ENCODE measurements at places on chromosomes 6 and 20. TPM values are rescaled to one million over a fixed set of nuclear protein-coding genes. Genes with fewer than 3 reads are reported as not detected.
A peak's percentile ranks its signal among the peaks of the same experiment; 100 is the strongest.

GRCh38 chr20:14142964-14143627 lies 147.8 kb downstream of the MACROD2 start:
- no peak for DNase-seq

DNA sequence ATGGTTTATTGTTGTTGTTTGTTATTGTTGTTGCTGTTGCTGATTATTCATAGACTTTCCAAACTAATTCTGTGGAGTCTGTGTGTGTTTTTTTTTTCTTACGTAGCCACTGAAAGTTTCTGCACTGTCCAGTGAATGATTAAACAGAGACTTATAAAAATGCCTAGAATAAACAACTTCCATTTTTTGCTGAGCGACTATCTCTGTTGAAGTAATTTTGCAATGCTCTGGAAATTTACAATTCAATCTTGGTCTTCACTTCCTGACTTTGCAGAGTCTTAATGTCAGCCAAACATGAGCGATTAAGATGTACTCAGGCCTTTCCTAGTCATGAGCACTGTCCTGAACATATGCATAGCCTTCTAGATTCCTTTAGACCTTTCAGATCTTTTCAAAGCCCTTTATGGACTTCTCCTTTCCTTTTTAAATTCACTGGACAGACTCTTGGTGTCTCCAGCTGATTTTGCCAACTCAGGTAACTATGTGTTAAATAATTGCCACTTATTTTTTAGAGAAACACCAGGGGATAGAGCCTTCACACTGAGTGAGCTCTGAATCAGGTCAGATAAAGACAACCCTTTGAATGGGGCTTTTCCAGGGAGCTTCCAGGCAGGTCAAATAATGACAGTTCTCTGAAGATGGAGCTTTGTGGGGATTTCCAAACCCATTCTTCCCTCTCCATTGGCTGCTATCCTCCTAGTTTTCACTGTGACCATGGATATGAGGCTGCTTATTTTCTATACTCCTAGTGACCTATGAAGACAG lies 622.8 kb upstream of the EPHA7 start:
- peak; percentile 5 for DNase-seq

Gene PNPLA1
- total RNA-seq, result not detected

GRCh38 chr6:12007887-12008286 lies 4.2 kb upstream of the HIVEP1 start:
- DNase-seq, result no peak

Gene PAK5
- 1.6 TPM for total RNA-seq

DNA sequence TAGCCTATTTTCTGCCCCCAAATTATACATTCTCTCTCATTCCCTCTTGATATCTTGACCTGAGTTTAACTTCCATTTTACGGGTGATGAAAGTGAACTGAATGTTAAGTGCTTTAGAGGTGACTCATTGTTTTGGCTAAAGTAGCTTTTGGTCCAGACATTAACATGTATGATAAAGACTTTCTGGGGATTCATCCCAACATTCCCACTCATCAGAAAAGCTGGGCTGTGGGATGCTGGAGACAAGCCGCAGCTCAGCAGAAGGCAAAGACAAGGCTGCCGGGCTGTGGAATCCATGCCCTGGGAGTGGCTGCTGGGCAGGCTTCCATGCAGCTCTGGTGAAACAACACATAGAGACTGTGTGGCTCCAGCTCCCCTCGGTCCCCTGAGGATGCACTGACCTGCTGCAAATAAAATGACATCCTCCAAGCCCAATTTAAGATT lies 89.9 kb upstream of the SYNDIG1 start:
- DNase-seq, result no peak

GRCh38 chr6:85385636-85386315 lies 64.1 kb upstream of the NT5E start:
- DNase-seq, result no peak

- no peak for DNase-seq
These were observed 123.6 kb downstream of the PTPRT start for GRCh38 chr20:43066125-43066524.

DNA sequence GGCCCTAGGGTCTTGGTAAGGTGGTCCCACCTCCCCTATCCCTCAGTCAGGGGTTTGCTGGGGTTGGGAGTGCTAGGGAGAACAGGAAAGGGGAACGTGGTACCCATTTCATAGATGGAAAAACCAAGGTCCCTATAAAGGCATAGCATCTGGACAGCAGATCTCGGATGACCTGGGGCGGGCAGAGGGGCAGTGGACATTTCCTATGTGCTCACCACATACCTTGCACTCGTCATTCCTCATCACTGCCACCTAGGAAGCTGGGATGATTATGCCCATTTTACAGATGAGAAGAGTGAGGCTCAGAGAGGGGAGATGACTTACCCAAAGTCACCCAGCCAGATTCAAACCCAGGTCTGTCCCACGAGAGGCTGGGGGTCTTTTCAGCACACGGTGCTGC lies 12.1 kb downstream of the MYLK2 start:
- DNase-seq, result no peak

Gene SEMG1
- total RNA-seq, result not detected

DNA sequence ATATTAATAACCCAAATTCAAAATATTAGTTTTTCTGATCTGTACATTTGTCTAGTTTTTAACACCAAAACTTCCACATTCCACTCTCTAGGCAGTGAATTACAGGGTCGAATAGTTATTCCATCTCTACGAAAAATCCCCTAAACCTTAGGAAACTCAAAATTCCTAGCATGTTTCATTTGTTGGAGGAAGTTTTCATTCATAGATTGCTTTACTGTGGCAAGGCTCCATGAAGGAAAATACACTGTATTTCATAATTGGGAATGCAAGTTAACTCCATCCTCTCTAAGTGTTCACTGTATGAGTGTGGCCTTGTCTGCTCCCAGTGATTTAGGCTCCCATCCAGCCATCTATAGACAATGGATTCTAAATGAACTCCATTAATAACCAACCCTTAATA lies 296.1 kb downstream of the TENT5A start:
- no peak for DNase-seq

DNA sequence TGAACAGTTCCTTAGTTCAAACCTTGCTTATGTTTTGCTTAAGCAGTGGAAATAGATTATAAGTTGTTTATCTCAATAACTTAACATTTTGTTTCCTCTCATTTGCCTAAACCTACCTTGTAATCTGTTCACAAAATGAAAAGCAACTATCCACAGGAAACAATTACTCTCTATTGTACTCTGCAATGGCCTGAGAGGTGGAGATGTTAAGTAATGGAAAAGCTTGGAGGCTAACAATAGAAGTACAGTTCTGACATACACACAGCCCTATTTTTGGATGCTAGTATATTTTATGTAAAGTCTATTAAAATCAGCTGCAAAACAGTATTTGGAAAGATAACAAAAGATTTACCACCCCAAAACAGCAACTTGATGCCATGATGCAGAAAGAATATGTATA lies 82.1 kb downstream of the TINAG start:
- DNase-seq, result no peak

GRCh38 chr6:156779206-156780094 lies 2.3 kb downstream of the ARID1B start:
- peak; percentile 57 for DNase-seq

GRCh38 chr6:83252719-83253118 lies 59.6 kb downstream of the RWDD2A start:
- DNase-seq, result no peak

DNA sequence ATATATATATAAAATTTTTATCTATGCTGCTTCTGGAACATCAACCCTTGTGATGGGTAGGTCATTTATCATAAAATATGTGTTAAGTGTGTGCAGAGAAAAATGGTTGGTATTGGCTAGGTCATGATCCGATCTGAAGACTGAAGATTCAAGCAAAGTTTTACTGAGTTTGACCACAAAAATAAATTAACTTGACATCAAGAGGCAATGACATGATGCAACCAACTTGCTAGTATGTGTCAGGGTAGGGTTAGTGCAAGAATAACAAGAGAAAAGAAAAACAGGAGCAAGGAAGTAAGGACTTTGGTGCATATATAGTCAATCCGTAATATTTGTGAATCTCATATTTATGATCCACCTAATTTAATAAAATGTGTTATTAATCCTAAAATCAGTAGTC lies 1202.0 kb upstream of the ADGRB3 start:
- DNase-seq, result no peak

Gene TP53INP2
- 1.1 TPM for total RNA-seq

- no peak for DNase-seq
These were observed 904.5 kb downstream of the C6orf118 start for GRCh38 chr6:164404812-164405488.

Gene C6orf141
- 97.2 TPM for total RNA-seq

GRCh38 chr6:53322188-53323029 lies 26.3 kb downstream of the ELOVL5 start:
- DNase-seq, result no peak

DNA sequence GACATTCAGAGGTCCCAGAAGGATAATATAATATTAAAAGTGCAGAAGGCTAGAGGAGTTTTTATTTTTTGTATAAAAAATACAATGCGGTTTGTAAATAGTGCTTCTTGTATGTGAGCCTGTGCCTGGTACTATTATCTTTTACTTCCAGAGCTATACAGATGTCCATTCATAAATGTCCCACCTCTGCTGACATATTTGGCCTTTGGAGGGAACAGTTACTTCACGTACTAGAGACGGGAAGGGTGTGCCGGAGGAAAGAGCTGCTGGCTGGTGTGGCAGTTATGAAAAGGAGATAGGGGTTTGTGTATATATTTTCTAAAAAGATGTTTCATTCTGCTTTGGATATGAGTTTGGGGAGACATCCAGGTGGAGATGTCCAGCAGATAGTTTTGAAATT lies 8.8 kb downstream of the CD109 start:
- no peak for DNase-seq

Gene DPPA5
- not detected for total RNA-seq

Gene SLC13A3
- 4.5 TPM for total RNA-seq

DNA sequence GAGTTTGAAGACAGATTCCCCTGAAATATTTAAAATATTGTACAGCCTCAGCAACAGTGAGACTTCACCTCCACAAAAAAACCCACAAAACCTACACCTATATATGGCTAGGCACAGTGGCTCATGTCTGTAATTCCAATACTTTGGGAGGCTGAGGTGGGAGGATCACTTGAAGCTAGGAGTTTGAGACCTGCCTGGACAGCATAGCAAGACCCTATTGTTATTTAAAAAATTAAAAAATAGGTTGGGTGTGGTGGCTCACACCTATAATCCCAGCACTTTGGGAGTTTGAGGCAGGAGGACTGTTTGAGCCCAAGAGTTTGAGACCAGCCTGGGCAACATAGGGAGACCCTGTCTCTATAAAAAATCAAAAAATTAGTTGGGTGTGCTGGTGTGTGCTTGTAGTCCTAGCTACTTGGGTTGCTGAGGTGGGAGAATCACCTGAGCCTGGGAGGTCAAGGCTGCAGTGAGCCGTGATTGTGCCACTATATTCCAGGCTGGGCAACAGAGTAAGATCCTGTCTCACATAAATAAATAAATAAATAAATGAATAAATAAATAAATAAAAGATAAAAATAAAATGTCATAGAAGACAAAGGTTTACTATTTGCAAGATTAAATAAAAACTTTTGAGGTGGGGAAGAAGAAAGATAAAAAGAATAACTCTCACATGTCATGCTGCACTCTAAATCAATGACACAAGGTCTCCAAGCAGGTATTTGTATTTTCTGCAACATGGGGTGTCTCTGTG lies 51.1 kb downstream of the RARS2 start:
- no peak for DNase-seq

Gene RNF39
- total RNA-seq, result not detected

Gene TINAG
- total RNA-seq, result not detected

- DNase-seq, result no peak
These were observed 171.6 kb downstream of the ADGB start for GRCh38 chr6:146770275-146770964.

All from neural progenitor cell (in vitro differentiated cells).